ENCODE measurements at places on chromosomes 12 and 14. TPM values are rescaled to one million over a fixed set of nuclear protein-coding genes. Genes with fewer than 3 reads are reported as not detected.

C14orf180 gene
- total RNA-seq, result not detected

PSMA6 gene
- 70.6 TPM for total RNA-seq

TNFAIP2 gene
- 1.9 TPM for total RNA-seq

MGAT4C gene
- total RNA-seq, result not detected

EPYC gene
- total RNA-seq, result not detected

SMCO2 gene
- total RNA-seq, result not detected

SOX5 gene
- 17.2 TPM for total RNA-seq

KRT74 gene
- total RNA-seq, result not detected

MYO1H gene
- total RNA-seq, result not detected

PRKD1 gene
- total RNA-seq, result 3.3 TPM

SLC39A2 gene
- 0.25 TPM for total RNA-seq

ACVR1B gene
- 8.7 TPM for total RNA-seq

MSI1 gene
- total RNA-seq, result not detected

DACT1 gene
- 2.7 TPM for total RNA-seq

SIX4 gene
- total RNA-seq, result not detected

KCNA5 gene
- total RNA-seq, result 0.27 TPM

RNASE8 gene
- not detected for total RNA-seq

CCDC175 gene
- not detected for total RNA-seq

OR4E2 gene
- total RNA-seq, result not detected

DHRS2 gene
- not detected for total RNA-seq

TRHDE gene
- total RNA-seq, result not detected

TAS2R8 gene
- not detected for total RNA-seq

NTS gene
- not detected for total RNA-seq

SERPINA6 gene
- not detected for total RNA-seq

SLC41A2 gene
- 13.0 TPM for total RNA-seq

DIO2 gene
- not detected for total RNA-seq

PRICKLE1 gene
- total RNA-seq, result 21.6 TPM

GLI1 gene
- 3.9 TPM for total RNA-seq

OVCH1 gene
- not detected for total RNA-seq

GPR135 gene
- total RNA-seq, result 4.7 TPM

CPNE6 gene
- not detected for total RNA-seq

SLC38A4 gene
- not detected for total RNA-seq

ITGA7 gene
- 2.7 TPM for total RNA-seq

ISCU gene
- 190 TPM for total RNA-seq

CLEC7A gene
- 0.67 TPM for total RNA-seq

EML5 gene
- total RNA-seq, result 6.5 TPM

MMP19 gene
- 0.12 TPM for total RNA-seq

ANKRD13A gene
- total RNA-seq, result 196 TPM

KRT80 gene
- total RNA-seq, result not detected

WIF1 gene
- total RNA-seq, result not detected

ETNK1 gene
- total RNA-seq, result 106 TPM

B3GNT4 gene
- not detected for total RNA-seq

IGF1 gene
- total RNA-seq, result not detected
